Activated T-cell treated with anti-CD3 and anti-CD28 coated beads, Interleukin-2, amount 50 U/mL, for 4 hours (primary cell): ENCODE measurements at places on chromosomes 1 and 21. TPM values are rescaled to one million over a fixed set of nuclear protein-coding genes. Genes with fewer than 3 reads are reported as not detected.

DNA sequence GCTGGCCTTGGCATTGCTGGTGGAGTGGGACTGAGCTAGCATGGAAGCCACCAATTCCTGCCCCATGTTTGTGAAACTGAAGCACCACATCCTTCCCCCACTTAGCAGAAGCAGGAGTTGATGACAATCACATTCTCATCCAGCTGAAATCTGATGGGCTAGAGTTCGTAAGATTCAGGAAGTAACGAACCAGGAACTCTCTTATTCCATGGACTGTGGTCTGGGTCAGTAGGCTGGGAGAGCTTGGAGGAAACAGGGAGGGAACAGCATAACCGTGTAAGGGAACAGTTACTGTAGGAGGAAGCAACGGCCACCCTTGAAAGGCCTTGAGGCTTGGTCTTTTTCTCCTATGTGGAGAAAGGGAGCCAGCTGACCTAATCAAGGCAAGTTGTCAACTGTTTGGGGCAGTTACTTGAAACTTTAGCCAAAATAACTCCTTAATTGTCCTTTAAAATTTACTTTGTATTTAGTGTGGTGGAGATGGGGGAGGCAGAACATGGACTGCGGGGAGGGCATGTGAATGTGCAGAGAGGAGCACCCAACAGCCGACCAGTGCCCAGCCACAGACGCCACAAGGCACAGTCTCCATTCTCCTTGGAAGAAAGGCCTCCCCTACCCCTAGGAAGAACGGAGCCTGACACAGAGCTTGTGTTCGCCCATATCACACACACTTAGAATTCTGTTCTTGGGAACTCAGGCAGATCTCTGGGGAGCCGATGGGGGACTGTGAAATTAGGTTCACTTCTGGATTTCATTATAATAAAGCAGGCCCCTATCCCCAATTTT, 2.0 kb upstream of the COQ8A start:
- DNase-seq: no peak

Gene BSND
- not detected for total RNA-seq

- DNase-seq: no peak
These were observed 41.6 kb upstream of the APP start for GRCh38 chr21:26212220-26212619.

Gene WNT3A
- total RNA-seq: not detected

- no peak for DNase-seq
These were observed 160.3 kb downstream of the PTPRU start for GRCh38 chr1:29396438-29397255.

Gene OLFML2B
- total RNA-seq: 2.0 TPM
